ENCODE measurements at places on chromosomes 11 and 22.

DNA sequence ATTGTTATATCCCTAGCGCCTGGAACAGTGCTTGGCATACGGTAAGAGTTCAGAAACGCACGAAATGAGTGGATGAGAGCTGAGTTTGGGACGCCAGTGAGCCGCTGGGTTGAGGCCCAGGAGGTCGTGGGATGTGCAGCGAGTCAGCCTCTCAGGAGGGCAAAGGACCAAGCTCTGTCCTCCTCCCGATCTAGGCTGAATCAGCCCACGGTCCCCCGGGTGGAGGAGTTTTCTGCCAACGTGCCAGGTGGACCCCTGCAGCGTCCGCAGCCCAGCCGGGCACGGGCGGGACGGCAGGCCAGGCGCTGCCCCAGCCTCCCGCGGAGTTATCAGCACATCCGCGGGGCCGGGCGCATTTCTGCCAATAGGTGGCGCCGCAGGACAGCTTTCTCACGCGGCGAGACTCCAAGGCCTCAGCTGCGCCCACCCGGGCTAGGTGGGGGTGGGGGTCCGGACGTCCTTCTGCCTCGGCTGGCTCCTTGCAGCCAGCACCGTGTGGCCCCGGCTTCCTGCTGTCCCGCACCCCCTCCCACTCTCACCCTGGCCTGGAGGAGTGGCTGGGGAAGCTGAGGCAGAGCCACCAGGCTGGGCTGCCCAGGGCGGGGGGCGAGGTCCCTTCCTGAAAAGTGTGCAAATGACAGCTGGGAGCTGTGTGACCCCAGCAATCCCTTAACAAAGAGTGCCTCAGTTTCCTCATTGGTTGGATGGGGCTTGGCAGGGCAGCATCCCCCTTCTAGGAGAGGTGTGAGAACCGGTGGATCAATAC, 2.2 kb upstream of the RPS19BP1 start:
- peak; percentile 95 for DNase-seq

DNA sequence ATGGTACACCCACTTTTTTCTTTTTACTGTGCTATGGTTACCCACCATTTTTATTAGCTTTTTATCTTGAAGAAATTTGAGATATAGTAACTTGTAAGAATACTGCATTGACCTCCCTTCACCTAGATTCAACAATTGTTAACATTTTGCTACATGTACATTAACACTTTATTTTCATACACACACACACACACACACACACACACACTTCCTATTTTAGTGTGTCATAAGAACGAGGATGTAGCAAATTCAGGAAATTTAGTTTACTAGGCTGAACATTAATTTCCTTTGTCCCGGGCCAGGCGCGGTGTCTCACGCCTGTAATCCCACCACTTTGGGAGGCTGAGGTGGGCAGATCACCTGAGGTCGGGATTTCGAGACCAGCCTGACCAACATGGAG, 1.1 kb upstream of the ATP6V1E1 start:
- DNase-seq = no peak

DNA sequence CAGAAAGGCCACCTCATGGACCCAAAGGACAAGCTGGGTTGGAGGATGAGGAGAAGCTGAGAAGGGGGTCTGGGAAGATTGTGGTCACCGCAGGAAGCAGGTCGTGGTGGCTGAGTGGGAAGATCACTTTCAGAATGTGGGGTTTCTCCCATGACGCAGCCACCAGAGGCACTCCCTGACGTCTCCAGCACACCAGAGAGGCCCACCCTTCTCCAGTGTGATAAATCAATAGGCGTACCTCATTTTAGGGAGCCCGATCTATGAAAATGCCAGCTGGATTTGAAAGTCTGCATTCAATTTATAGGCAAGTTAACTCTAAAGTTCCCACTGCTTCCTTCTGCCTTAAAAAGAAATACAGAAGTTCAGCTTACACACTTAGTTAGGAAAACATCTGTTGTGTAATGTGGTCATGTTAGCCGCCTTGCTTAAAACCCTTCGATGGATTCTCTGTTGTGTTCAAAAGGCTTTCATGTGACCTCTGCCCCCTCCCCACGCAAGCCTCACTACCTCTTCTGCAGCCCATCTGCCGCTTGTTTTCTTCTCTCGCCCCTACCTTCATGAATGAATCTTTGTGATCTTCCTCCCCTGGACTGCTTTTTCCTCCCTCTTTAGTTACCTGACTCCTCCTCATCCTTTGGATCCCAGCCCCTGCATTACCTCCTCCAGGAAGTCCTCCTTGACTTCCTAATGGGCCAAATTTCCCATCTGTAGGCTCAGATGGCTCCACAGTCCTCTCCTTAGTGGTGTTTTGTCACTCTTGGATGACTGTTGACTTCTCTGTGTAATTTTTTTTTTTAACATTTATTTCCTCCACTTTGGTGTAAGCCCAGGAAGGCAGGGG, 10.7 kb downstream of the TSPAN18 start:
- DNase-seq = no peak

GRCh38 chr11:35590412-35590811, 27.8 kb upstream of the FJX1 start:
- DNase-seq = no peak

- DNase-seq = peak; percentile 26
These were observed 136.3 kb downstream of the ETS1 start for GRCh38 chr11:128450882-128451651.

- DNase-seq = no peak
These were observed 8.9 kb downstream of the RELT start for GRCh38 chr11:73384872-73385689.

DNA sequence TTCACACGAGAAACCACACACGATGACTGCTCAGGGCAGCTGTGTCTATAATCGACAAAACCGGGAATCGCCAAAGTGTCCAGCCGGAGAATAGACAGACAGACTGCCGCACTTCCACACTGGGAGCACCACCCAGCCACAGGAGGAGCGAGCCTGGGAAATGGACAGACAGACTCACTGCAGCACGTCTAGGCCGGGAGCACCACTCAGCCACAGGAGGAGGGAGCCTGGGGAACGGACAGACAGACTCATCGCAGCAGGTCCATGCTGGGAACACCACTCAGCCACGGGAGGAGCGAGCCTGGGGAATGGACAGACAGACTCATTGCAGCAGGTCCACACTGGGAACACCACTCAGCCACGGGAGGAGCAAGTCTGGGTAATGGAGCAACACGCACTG, 137.2 kb downstream of the BRD1 start:
- DNase-seq = no peak

GRCh38 chr22:45584121-45584570, 81.5 kb downstream of the FBLN1 start:
- no peak for DNase-seq

DNA sequence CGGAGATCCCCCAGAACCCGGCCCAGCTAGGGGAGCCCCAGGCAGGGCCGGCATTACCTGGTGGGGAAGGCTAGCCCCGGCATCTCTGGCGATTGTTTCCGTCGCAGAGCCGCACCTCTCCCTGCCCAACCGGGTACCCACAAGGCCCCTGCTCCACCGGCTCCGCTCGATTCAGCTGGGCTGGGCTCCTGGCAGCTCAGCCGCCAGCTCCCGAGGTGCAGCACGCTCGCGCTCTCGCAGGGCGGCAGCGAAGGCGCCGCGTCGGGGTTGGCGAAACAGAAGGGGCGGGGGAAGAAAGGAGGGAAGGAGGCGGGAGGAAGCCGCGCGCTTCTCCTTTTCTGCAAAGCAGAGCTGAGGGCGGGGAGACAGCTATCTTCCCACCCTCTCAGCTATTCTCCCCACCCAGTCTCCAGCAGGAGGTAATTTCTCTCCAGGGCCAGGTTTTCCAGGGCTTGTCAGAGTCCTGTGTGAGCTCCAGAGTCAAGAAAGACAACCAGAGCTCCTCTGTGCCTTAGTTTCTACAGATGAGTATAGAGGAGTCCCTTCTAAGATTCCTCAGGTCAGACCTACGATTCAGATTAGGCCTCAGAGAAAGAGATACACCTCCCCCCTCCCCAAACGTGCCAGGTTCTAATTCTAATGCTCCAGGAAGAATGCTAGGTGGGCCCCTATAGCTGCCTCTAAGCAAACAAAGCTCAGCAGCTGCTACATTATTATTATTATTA, 62.0 kb downstream of the PAK1 start:
- DNase-seq = peak; percentile 84

GRCh38 chr11:36398231-36398953, 102.3 kb downstream of the PRR5L start:
- DNase-seq = no peak

DNA sequence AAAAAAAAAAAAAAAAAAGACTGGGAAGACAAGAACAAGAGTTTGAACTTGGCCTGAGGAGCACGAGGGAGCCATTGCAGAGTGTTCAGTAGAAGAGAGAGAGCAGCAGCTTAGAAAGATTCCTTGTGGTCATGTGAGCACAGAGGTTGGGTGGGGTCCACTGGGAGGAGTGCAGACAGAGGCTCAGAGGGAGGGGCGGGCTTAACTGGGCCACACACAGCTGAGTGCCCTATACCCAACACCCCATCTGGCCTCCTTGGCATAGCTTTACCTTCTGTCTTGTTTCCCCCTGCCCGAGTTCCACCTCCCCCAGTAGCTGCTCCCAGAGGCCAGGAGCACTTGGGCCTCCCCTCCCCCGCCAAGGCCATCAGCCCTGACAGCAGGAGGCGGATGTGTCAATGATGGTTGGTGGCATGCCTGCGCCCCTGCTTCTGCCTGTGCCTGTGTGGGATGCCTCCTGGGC, 12.1 kb downstream of the C11orf86 start:
- peak; percentile 80 for DNase-seq

DNA sequence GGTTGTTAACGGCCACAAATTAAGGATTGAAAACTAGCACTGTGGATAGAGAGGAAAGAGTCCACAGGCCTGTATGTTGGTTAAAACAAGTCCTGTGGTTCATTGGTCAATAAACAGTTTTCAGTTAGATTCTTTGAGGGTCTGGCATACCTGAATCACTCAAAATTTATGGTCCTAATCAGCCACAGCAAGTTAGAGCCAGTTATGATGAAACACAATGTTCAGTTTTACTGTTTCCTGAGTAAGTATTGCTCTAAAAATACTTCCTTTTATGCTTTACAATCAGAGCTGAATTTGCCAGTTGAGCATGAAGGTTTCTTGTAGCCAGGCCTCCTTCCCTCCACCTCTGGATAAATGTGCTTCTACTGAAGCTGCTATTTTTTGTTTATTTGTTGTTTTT, 12.9 kb upstream of the CAT start:
- DNase-seq = no peak

- DNase-seq = no peak
These were observed 7.4 kb upstream of the ATXN10 start for GRCh38 chr22:45664136-45664646.

- no peak for DNase-seq
These were observed 478.8 kb upstream of the RAG2 start for GRCh38 chr11:37076866-37077265.

- peak; percentile 38 for DNase-seq
These were observed 123.9 kb upstream of the NCAM1 start for GRCh38 chr11:112837162-112837826.

DNA sequence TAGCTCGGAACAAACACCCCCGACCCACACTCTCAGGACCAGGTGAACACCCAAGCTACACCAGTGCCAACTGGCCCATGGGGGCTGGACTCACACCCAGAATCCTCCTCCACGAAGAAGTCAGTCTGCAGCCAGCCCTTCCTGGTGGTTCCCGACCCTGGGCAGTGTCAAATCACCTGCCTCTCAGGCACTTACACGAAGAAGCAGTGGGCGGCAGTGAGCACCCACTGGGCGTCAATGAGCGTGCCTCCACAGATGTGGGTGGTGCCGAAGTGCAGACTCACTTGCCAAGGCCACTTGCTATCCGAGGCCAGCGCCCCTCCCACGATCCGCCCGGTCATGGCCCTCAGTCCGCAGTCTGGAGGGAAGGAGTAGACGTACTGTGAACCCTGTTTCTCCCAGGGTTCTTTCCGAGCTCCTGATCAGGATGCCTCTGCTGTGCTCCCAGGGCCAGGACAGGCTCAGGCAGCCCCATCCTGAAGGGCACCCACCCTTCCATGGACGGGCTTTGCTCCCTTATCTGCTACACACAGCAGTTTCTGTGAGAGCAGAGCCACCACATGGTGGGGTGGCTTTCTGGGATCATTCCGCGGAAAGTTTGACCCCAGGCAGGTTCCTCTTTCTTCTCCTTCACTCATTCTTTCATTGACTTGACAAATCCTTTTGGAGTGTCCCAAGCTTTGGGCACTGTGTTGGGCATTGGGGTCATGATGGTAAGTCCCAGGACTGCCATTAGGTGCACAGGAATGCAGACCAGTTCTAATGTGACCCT, 19.4 kb downstream of the TMPRSS13 start:
- peak; percentile 19 for DNase-seq

- peak; percentile 41 for DNase-seq
These were observed 3.6 kb downstream of the MMP1 start for GRCh38 chr11:102794382-102794781.

DNA sequence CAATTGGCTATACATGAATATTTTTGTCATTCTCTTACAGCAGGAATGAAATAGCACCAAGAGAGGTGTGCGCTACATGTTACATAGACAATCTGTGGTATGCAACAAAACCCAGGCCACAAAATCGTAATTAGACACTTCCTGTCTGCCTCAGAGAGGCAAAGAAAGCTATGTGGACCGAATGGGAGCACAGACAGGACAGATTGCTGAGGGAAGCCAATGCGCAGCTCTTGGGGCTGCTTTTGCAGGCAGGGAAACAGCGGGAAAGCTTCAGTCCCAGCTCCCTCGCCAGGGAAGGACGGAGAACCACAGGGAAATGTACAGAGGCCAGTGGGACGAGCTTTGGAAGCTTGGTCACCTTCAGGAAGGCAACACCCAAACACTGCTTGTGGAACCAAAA, 40.9 kb downstream of the SERPINH1 start:
- DNase-seq = no peak

- DNase-seq = no peak
These were observed 80.5 kb upstream of the CHRM4 start for GRCh38 chr11:46471943-46472661.

GRCh38 chr11:11660363-11660740, 38.5 kb upstream of the GALNT18 start:
- DNase-seq = no peak

Measured in H7 (cell line).